A549 treated with Mapracorat at 1 μM for 4 hours (cell line): ENCODE measurements at places on chromosomes 2 and 18. TPM values are rescaled to one million over a fixed set of nuclear protein-coding genes. Genes with fewer than 3 reads are reported as not detected.

TCF7L1 gene
- total RNA-seq = 7.8 to 10.4 TPM (median 9.9 TPM) in 5 replicates

CRYGD gene
- not detected in 5 replicates for total RNA-seq

EMILIN2 gene
- total RNA-seq = 8.0 to 15.0 TPM (median 14.1 TPM) in 5 replicates

ASB18 gene
- not detected in 5 replicates for total RNA-seq

ERMN gene
- total RNA-seq = not detected in 5 replicates
